Stimulated activated CD4-positive, alpha-beta T cell treated with anti-CD3 and anti-CD28 coated beads, Interleukin-15, amount 100 ng/mL, for 1 hour (primary cell): ENCODE measurements at places on chromosomes 6 and 20.

DNA sequence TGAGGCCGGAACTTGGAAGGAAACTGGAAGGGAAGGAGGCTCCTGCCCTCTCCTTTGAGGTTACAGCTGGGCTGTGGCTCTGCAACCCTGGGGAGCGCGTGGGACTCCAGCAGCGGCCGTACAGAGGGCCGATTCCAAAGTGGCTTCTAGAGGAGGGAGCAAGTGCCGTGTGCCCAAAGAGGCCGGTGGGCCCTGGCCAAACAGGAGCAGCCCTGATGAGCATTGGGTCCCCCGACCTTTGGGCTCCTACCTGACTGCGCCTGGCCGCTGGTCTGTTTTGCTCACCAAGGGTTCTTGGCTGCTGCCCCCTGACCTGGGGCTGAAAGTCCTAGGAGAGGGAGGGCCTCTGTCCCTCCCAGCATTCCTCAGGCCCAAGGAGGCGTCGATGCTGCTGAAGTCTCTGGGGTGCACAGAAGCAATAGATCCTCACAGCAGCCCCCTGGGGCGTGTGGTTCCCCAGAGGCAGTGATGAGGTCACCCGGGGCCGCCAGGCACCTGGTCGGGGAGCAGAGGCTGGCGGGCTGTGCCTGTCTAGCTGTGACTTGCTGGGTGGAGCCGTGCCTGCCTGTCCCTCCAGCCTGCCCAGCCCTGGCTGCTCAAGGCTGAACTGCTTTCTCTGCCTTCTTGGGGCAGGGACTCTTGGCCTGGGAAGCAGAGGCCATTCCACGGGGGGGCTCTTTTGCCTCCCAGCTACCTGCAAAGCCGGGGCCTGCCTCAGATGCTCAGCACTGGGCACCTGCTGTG is 9.8 kb downstream of the RBM38 start:
- no peak for DNase-seq

DNA sequence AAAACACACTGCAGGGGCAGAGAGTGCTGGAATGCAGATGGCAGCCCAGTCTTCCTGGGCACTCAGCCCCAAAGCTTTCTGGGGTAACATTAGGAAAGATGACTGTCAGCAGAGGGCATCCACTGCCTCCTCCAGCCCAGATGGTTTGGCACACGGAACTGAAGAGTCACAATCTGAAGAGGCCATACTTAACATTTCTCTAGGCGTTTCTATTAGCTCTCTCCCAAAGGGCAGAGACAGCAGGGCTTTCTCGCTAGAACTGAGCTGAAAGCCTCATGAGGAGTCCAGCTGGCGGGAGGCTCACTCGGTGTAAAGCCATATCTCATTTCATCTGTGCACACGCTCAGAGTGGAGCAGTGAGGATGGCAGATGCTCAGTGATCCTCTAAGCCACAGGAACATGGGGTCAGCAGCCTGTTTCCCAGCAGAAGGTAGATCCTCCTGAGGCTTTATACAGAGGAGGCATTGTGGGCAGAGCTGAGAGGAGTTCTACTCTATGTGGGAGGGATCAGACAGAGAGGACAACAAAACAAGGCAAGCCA is 28.1 kb downstream of the ALDH8A1 start:
- no peak for DNase-seq

- DNase-seq: no peak
These were observed 168.4 kb upstream of the AHI1 start for GRCh38 chr6:135665935-135666334.

- DNase-seq: no peak
These were observed 13.0 kb upstream of the RBM24 start for GRCh38 chr6:17268114-17268513.

- DNase-seq: no peak
These were observed 9.3 kb downstream of the PREX1 start for GRCh38 chr20:48818481-48818987.

DNA sequence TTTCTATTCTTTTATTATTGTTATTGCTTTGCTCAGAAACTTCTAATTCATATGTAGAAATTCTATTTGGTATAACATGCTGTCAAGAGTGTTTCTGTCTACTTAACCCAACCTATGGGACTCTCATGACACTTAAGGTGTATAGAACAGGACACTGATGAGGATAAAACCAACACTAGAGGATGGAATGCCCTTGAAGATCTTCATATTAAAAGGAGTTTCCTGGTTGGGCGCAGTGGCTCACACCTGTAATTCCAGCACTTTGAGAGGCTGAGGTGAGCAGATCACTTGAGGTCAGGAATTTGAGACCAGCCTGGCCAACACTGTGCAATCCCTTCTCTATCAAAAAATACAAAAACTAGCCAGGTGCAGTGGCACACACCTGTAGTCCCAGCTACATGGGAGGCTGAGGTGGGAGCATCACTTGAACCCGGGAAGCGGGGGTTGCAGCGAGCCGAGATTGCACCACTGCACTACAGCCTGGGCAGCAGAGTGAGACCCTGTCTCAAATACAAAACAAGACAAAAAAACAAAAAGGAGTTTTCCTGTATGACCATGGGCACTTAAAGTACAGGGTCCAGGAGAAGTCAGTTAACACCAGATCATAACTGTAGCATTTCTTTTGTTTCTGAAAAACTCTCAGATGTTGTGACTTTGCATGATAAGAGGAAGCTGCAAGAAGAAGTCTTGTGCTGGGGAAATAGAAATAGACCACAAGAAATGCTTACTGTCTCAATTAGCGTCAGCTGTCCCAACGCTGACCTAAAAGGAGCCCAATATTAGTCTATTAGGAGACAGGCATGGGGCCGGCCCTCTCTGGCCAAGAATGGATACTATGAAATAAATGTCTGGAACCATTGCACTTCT is 38.9 kb upstream of the CD2AP start:
- DNase-seq: no peak

DNA sequence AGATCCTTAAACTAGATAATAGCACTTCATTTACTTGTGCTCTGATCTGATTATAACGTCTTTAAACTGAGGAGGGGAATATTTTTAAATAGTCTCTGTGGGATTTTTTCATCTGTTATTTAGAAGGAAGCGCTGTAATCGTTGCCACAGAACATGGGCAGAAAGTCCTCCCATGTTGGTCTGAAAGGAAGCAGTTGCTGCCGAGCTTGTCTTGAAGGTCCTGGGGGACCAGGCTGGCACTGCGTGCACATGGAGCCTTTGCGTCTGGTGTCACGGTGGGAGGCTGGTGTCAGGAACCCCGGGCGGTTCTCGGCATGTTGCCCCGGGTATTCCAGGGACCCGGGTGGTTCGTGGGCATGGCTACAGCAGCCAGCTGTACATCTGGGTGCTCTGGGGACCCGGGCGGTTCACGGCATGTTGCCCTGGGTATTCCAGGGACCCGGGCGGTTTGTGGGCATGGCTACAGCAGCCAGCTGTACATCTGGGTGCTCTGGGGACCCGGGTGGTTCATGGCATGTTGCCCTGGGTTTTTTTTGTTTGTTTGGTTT is 11.5 kb downstream of the TPD52L2 start:
- no peak for DNase-seq

- DNase-seq: no peak
These were observed 28.2 kb upstream of the RAB23 start for GRCh38 chr6:57250348-57250747.

- no peak for DNase-seq
These were observed 35.8 kb downstream of the CDC5L start for GRCh38 chr6:44423306-44423705.

DNA sequence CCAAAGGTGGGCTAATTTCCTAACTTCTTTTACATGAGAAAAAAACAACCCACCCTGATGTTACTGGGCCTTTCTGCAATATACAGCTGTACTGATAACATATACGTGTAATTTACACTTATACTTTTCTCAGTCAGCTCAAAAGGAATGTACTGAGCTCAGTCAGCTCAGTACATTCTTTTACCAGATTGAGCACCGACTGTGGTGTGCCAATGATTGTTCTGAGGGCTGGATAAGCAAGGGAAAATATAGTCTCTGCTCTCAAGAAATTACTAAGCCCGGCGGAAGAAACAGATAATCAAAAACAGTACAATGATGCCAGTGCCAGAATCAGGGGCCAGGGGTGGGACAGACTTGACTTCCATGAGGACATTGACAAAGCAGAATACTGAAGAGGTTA is 10.0 kb upstream of the BLOC1S5 start:
- DNase-seq: no peak
